ENCODE measurements at places on chromosomes 3 and 15.

DNA sequence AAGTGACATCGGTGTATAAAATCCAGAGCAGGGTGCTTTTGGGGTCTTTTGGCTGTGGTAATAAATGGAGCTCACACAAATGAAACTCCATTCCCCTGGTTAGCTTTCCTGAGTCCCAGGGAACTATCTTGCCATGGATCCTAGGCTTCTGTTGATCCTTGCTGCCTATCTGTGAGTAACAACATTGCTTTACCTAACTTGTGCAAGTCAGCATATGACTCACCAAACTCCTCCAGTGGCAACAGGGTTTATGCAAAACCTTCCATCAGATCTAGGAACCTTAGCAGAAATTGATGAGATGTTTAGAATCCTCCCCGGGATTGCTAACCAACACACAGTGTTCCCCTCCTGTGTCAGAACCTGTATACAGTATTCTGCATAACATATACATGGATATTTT lies 105.4 kb downstream of the SCAPER start:
- DNase-seq, result no peak

GRCh38 chr3:182424006-182424405 lies 369.3 kb upstream of the ATP11B start:
- no peak for DNase-seq

DNA sequence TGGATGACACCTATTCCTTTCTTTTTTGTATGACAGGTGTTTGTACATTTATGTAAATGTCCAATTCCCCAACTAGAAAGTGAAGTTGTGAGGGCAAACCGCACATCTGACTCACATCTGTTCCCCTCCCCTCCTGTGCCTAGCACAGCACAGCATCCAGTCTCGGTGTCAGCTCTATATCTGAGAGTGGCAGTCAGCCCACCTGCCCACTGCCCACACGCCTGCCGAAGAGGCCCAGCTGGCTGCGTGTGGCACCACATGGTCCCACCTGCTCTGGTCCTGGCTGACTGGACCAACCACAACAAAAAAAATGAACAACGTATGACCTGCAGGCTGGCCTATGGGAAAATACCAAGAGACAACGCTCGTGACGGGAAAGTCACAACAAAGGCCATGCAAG lies 62.8 kb downstream of the XXYLT1 start:
- no peak for DNase-seq

DNA sequence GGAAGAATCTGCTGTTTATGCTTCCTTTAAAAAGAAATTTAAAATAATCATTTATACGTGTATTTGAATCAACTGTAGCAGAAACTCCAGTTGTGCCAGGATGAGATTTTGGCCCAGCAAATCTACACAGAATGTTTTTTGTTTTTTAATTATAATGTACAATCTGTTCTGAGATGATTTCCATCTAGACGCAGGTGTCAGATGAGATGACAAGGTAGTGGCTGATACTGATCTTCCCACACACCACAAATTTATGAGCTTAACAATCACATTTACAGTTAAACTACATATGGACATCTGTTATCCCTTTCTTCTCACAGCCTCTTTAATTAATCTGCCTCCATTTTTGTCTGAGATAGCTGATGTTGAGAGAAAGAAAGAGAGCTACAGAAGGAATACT lies 23.6 kb downstream of the DCLK3 start:
- no peak for DNase-seq

- peak; percentile 92 for DNase-seq
These were observed at the start of the genes ARPC4 and TADA3 for GRCh38 chr3:9792405-9793160. Gene ARPC4, plus strand, starts transcription at chr3:9793082. Its CDS starts 40 bp downstream, at chr3:9793122. Gene TADA3, minus strand, starts transcription at chr3:9792473. Its CDS starts 1,007 bp downstream, at chr3:9791466.

- peak; percentile 66 for DNase-seq
These were observed 175.2 kb downstream of the TP63 start for GRCh38 chr3:189806171-189806951.

GRCh38 chr15:78105476-78106241 lies 13.3 kb downstream of the SH2D7 start:
- DNase-seq, result no peak

DNA sequence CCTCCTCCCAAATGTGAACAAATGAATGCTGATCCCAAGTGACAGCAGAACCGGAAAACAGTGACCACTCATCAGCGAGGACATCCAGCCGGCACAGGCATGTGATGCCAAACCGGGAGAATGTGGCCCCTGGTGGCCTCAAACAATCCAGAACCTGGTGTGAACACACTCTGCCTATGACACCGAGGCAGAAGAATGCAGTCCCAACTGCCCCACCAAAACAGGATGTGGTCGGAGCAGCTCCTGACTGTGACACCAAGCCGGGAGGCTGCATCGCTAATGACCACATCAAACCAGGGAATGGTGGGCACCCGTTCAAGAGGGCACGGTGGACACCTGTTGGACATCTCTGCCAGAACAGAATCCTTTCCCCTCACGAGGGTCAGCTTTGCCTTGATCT lies 15.4 kb downstream of the SCN5A start:
- no peak for DNase-seq

- no peak for DNase-seq
These were observed 30.3 kb upstream of the SKOR1 start for GRCh38 chr15:67794832-67795574.

DNA sequence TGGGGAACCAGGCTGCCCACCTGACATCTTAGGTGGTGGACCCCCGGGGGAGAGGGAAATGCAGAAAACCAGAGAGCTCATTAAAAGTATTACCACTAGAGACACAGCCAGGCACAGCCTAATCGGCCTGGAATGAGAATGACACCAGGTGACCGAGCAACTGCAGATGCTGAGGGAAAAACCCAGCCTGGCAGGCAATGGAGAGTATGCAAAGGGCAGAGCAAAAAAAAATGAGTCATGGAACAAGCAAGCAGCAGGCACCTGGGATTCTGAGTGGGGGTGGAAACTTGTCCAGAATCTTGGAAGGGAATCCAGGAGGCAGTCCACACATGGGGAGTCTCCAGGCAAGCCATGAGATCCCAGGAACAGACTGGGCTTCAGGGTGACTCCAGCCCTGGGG lies 183.7 kb upstream of the LRRN1 start:
- no peak for DNase-seq

DNA sequence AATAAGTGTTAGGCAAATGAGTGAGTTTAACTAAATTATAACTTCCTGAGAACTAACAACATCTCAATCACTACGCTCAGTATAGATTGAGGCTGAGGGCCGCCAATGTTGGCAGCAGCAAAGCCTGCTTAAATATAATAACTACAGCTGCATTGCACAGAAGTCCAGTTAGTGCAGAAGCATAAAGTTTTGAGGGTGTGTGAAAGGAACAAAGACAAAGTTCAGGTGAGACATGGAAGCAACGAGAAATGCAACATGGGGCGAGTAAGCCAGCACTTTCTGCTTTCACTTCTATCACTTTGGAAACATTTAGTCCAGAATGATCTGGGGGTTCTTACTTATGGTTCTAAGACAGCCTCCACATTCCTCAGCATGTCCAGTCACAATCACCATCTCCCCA lies 1052.3 kb upstream of the CFAP20DC start:
- no peak for DNase-seq

GRCh38 chr15:44541282-44541958 lies 4.5 kb downstream of the EIF3J start:
- no peak for DNase-seq

- DNase-seq, result no peak
These were observed 15.0 kb upstream of the KCNMB3 start for GRCh38 chr3:179265875-179266274.

DNA sequence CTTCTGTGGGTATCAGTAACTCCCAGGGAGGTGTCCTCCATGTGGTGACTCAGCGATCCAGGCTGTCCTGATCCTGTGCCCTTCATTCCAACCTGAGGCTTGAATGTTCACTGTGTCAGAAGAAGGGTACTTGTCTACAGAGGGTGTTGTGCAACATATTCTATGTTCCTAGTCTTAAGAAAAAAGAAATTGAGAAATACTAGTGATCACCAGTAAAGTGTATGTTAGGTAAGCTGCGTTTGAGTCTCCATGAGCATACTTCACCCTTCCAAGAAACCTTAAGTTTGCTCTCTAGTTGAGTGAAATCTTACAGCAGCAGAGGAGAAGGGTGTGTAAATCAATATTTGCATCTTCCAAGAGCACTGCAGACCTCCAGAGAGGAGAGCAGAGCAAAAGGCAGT lies 122.2 kb upstream of the SLC24A5 start:
- no peak for DNase-seq

DNA sequence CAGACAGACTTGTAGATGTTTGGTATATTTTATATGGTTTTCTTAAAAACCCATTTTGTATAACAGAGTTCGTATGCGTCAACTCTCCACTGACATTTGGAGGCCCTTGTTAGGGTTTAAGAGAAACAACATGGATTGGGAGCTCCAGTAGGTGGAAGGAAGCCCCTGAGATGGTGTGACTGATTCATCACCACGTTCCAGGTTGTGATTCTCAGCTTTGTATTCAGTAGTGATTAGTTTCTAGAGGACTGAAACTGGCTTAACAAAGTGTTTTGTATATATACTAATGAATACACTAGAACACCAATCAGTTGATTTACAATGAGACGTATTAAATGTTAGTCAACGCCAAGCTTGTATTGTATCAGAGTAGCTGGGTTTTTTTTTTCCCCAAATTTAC lies 33.9 kb downstream of the SNRK start:
- DNase-seq, result no peak

DNA sequence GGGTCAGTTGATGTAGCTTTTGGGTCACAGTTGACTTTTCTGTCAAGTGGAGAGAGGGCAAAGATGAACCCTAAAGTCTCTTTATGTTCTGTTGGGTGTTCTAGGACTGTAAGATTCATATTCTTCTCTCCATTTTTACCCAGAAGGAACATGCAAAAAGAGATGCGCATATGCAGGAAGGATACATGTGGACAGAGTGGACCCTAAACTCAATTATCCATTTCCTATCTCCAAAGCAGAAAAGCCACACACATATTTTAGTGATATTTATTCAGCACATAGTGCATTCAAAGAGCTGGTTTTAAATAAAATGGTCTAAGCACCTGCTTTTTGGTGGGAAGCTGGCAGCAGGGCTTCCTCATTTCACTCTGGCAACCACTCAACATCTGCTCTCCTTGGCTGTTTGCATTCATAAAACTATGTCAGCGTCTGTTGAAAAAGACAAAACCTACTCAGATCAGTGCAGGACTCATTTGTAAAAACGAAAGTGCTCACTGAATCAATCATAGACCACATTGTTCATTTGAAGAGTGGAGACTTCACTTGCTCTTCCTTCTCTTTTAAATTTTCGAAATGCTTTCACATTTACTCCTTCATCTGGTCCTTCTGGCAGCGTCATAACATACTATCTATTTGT lies 96.6 kb downstream of the SEMA6D start:
- DNase-seq, result no peak

- DNase-seq, result no peak
These were observed 201.1 kb upstream of the LRRFIP2 start for GRCh38 chr3:37375184-37376127.

GRCh38 chr3:51720292-51721061 lies 13.6 kb downstream of the GRM2 start:
- DNase-seq, result no peak

- no peak for DNase-seq
These were observed 976.0 kb downstream of the GBE1 start for GRCh38 chr3:80785475-80785874.

DNA sequence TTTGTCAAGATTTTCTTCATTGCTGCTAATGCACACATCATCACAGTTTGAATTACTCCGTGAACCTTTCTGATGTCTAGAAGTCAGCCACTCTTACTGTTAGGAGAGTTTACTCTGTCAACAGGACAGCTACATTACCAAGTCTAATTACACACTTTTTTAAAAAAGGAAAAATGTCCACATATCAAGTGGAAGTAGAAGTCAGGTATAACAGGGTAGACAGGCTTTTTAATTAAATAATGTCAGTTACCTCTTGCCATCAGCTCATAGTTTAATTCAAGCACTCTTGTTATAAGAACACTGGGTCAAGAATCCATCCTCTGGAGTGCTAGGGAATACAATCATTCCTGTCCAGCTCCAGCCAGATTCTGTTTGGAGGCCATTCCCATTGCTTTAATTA lies 232.8 kb downstream of the TAFA4 start:
- no peak for DNase-seq

GRCh38 chr3:101902041-101902440 lies 52.7 kb downstream of the NFKBIZ start:
- DNase-seq, result no peak

DNA sequence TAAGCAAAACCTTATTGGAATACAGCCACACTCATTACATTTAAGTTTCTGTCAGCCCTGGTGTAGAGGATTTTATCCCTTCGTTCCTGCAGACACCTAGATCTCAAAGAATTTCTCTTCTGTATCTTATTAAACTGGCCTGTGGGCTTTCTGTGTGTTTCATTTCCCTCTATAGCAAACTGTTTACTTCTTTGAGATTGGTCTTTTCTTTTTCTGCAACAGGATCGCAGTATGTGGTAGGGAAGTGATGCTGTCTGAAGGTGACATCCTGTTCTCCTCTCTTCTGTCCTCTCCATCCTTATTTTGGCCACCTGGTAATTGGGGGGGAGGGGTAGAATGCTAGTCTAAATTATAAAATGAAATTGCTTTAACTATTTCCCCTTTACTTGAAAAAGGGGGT lies 25.5 kb downstream of the ATP1B3 start:
- DNase-seq, result no peak

DNA sequence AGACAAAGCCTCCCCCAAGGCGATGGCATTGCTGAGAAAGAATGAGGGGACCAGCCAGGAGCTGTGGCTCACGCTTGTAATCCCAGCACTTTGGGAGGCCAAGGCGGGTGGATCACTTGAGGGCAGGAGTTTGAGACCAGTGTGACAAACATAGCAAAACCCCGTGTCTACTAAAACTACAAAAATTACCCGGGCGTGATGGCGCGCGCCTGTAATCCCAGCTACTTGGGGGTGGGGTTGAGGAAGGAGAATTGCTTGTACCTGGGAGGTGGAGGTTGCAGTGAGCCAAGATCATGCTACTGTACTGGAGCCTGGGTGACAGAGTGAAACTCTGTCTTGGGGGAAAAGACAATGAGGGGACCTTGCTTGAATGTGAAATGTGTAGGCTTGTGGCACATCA lies 402.4 kb upstream of the C2CD4B start:
- no peak for DNase-seq
